ENCODE measurements at places on chromosomes 12 and 14.
A peak's percentile ranks its signal among the peaks of the same experiment; 100 is the strongest.

- no peak for DNase-seq
Measured at GRCh38 chr14:94632305-94632590, 20.1 kb downstream of the SERPINA3 start.

DNA sequence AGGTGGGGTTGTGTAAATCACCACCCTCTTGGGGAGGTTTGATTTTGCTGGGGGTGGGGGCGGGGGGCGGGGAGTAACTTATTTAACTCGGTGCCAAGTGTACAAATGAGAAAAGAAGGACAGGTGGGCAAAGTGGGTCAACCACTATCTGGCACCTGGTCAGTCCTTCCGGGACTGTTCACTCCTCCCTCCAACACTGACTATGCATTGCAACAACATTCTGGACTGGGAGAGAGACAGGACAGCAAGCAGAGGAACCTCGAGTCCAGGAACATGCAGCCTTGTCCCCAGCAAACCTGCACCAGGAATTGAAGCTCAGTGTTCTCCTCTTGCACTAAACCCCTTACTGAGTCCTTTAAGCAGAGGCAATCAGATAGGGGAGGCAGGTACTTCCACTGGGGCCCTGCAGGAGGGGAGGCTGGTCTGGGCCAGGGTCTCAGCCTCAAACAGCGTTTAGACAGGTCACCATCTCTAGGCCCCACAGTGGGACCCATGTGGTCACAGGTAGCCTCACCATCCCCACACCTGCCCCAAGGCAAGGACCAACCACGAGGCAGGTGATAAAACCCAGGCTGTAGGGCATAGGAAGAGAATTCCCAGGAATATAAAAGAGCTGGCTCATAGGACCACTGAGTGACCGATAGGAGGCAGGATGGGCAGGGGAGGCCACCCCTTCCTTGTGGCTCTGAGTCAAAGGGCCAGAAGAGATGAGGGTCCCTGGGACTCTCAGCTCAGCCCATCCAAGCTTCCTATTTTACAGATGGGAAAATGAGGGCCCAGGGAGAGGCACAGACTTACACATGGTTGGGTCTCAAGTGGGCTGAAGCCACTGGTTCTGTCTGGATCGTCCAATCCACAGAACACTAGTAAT, 9.8 kb downstream of the CCDC85C start:
- no peak for DNase-seq

GRCh38 chr12:49093792-49094159, 825 bp downstream of the DHH start:
- no peak for DNase-seq

DNA sequence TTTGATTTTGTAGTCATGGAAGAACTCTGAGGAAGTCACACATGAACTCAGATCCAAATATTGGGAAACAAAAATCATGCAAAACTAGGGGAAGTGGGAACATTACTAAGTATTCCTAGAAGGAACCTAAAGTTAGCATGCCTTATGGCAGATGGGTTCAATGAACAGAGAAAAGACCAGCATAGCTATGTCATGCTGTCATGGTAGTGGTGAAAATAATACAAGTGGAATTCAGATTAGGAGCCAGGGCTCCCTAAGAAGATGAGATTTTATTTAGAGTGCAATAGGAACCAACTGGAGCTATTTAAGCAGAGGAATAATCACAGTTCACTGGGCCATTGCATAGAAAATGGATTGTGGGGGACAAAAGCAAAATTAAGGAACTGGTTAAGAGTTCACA, 134.0 kb downstream of the DIO2 start:
- DNase-seq, result no peak

- DNase-seq, result no peak
Measured at GRCh38 chr14:90797451-90797850, 18.8 kb downstream of the TTC7B start.

GRCh38 chr12:112381406-112381882, 787 bp downstream of the HECTD4 start:
- DNase-seq, result peak; percentile 63

Measured in hematopoietic multipotent progenitor cell treated with erythropoietin and hydrocortisone succinate and interleukin-3 and kit ligand, for 17 days (in vitro differentiated cells).